ENCODE measurements at places on chromosomes 16 and 17. TPM values are rescaled to one million over a fixed set of nuclear protein-coding genes. Genes with fewer than 3 reads are reported as not detected.

DNA sequence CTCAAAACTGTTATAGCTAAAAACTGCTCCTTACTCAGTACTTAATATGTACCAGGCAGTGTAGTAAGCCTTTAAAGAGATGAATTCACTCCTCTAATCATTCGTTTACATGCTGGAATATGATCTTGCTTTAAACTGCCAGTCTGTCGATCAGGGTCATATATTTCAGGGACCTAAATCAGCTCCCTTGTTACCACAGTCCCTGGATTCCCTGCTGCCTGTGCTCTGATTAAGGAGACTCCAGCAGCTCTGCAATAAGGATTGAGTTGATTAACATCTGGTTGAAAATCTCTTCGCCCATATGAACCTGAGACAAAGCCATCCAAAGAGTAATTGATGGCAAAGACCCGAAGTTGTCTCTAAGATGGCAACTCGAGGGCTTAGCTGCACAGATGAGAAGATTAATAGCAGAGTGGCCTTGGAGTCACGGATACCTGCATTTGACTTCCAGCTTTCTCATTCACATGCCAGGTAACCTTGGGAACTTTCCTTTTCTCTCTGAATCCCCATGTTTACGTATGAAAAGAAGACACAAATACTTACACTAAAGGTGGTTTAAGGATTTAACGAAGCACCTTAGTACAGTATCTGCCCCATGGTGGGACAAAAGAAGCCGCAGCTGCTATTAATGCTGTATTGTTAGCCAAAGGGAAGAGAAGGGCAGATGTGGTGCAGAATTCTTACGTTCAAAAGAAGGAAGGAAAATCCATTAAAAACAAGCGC is 68.2 kb downstream of the VAT1L start:
- no peak for DNase-seq

GRCh38 chr16:68660359-68660795 is 15.3 kb downstream of the CDH3 start:
- DNase-seq, result no peak

Gene TEX14
- 0.76 TPM for total RNA-seq

Gene CACNG3
- total RNA-seq, result not detected

Gene MARVELD3
- total RNA-seq, result 0.36 TPM
